HT-29 (cell line): ENCODE measurements at places on chromosomes 16 and 17.

DNA sequence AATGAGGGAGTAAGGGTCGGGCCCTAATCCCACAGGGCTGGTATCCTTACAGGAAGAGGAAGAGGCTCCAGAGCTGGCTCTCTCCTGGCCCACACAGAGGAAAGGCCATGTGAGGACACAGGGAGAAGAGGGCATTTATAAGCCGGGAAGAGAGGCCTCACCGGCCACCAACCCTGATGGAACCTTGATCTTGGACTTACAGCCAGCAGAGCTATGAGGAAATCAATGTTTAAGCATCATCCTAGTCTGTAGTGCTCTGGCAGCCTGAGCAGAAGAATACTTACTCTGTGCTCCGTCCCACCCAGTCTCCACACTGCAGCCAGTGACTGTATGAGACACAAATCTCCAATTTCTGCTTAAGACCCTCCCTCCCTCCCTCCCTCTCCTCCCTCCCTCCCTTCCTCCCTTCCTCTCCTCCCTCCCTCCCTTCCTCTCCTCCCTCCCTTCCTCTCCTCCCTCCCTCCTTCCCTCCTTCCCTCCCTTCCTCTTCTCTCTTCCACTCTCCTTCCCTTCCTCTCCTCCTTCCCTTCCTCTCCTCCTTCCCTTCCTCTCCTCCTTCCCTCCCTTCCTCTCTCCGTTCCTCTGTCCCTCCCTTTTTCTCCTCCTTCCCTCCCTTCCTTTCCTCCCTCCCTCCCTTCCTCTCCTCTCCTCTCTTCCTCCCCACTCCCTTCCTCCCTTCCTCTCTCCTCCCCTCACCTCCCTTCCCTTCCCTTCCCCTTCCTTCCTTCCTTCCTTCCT is 8.9 kb upstream of the TMEM220 start:
- DNase-seq, result no peak

DNA sequence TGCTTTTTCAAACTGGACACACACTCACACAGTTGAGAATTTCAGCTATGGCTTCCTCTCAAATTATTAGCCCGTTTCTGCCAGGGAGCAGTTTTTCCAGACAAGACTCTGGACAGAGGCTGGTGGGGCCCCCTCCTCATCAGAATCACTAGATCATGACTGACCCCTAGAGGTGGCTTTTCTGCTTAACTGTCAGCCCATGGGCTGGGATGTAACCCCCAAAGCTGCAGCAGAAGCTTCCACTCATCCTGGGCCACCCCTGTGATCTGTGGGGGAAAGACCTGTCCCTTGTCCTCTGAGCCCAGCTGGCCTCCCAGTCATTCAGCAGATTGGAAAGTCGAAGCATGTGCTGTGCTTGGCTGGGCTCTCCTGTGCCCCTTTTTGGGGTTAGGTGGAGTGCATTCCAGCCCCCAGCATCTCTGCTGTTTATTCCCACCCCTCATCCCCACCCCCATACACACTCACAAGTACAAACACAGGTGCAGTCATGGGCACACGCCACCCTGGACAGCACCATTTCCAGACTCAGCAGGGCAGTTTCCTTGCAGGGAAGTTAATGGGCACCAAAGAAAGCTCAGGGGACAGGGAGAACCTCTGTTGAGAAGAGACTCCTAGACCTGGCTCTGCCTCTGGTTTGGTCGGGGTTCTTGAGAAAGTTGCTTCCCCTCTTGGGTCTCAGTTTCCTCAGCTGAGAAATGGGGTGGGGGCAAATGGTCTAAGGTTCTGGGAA is 77.6 kb upstream of the RBL2 start:
- no peak for DNase-seq

GRCh38 chr16:78147911-78148401 is 48.5 kb downstream of the WWOX start:
- DNase-seq, result no peak

- no peak for DNase-seq
Observed at GRCh38 chr17:61294286-61294685, 105.4 kb upstream of the TBX2 start.
